ENCODE measurements at places on chromosomes 11 and 22. TPM values are rescaled to one million over a fixed set of nuclear protein-coding genes. Genes with fewer than 3 reads are reported as not detected.

The C11orf97 gene
- total RNA-seq: not detected

The GGT5 gene
- 5.1 TPM for total RNA-seq

The RTN4R gene
- 15.5 TPM for total RNA-seq

The CACNA1I gene
- 0.08 TPM for total RNA-seq

The OR5P2 gene
- total RNA-seq: not detected

The ZNF215 gene
- total RNA-seq: 0.86 TPM

The SLC22A6 gene
- total RNA-seq: not detected

The LAYN gene
- total RNA-seq: 3.5 TPM

The CD3G gene
- total RNA-seq: not detected

The DDX25 gene
- not detected for total RNA-seq

The SDHAF2 gene
- 45.4 TPM for total RNA-seq

The TRIM66 gene
- total RNA-seq: 1.9 TPM

The IL17REL gene
- 0.08 TPM for total RNA-seq

The CENATAC gene
- total RNA-seq: 10.6 TPM

The GP1BB gene
- 2.6 TPM for total RNA-seq

The POLR3H gene
- total RNA-seq: 24.3 TPM

The DHCR7 gene
- total RNA-seq: 47.8 TPM

The NAALAD2 gene
- not detected for total RNA-seq

The NXPE2 gene
- total RNA-seq: not detected

The YAP1 gene
- total RNA-seq: 58.6 TPM

The VPREB1 gene
- total RNA-seq: not detected

The PRODH gene
- total RNA-seq: 1.2 TPM

The SYT12 gene
- total RNA-seq: 19.0 TPM

The IFITM10 gene
- total RNA-seq: 1.4 TPM

The SMIM35 gene
- total RNA-seq: not detected

The CCDC85B gene
- 21.8 TPM for total RNA-seq

The P2RY2 gene
- 11.2 TPM for total RNA-seq

The GTSE1 gene
- total RNA-seq: 28.0 TPM

The CSNK2A3 gene
- total RNA-seq: 1.7 TPM

The CHRM4 gene
- total RNA-seq: 0.50 TPM

The NCR3LG1 gene
- total RNA-seq: 2.4 TPM

The PHOX2A gene
- not detected for total RNA-seq

The MMP11 gene
- 0.21 TPM for total RNA-seq

The CASP5 gene
- total RNA-seq: not detected

The RCOR2 gene
- 1.2 TPM for total RNA-seq

The MGAT3 gene
- total RNA-seq: 1.4 TPM

The GGTLC3 gene
- total RNA-seq: not detected

The SAA4 gene
- not detected for total RNA-seq

The HIRA gene
- total RNA-seq: 23.0 TPM

The DCPS gene
- 18.3 TPM for total RNA-seq

The TRPM5 gene
- total RNA-seq: not detected

The UEVLD gene
- 19.5 TPM for total RNA-seq

The MACROD1 gene
- 15.1 TPM for total RNA-seq

The MS4A4E gene
- total RNA-seq: not detected

The CECR2 gene
- 0.16 TPM for total RNA-seq

The MAJIN gene
- not detected for total RNA-seq

The GLYAT gene
- not detected for total RNA-seq

The RASGRP2 gene
- total RNA-seq: 2.0 TPM

The THYN1 gene
- total RNA-seq: 18.9 TPM

The GAB4 gene
- total RNA-seq: not detected

The ART1 gene
- 0.10 TPM for total RNA-seq

The GAL3ST1 gene
- 10.9 TPM for total RNA-seq

The PGA5 gene
- not detected for total RNA-seq

The SCUBE1 gene
- total RNA-seq: 0.18 TPM

The KRTAP5-8 gene
- total RNA-seq: not detected

The FOLR1 gene
- total RNA-seq: 0.11 TPM

The HPX gene
- total RNA-seq: 0.71 TPM

The PATE4 gene
- not detected for total RNA-seq
